Activated CD4-positive, alpha-beta T cell treated with anti-CD3 and anti-CD28 coated beads for 1 hour (primary cell): ENCODE measurements at places on chromosomes 16 and 17.
A peak's percentile ranks its signal among the peaks of the same experiment; 100 is the strongest.

GRCh38 chr16:82649766-82650165, 23.0 kb downstream of the CDH13 start:
- no peak for DNase-seq

DNA sequence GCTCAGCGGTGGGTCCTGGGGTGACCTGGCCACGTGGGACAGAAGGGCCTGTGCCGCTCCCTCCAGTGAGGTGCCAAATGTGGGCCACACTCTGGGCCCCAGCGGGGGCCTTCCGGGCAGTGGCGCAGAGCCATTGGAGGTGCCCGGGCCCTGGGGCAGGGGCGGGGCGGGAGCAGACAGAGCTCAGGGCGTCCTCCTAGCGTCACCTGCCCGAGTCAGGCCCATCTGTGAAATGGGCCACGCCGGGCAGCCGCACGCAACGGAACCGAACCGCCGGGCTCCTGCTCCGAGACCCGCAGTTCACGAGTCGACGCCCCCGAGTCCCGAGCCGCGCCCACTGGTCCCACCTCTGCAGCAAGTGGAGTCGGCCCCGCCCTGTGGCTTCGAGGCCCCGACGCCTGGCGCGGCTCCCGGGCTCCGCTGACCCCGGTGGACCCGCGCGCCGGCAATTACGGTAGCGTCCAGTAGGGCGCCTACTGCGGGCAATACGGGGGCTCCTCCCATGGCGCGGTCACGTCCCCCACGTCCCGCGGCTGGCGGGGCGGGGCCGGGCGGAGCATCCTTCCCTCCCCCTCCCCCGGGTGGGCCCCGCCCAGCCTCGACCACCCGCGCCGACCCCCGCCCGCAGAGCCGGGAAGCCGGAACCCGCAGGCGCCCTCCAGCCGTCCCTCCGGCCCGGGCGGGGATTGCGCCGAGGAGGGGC, 1.9 kb downstream of the SLC16A3 start:
- no peak for DNase-seq

- no peak for DNase-seq
Measured at GRCh38 chr17:45130681-45131615, 1.4 kb downstream of the PLCD3 start.

- DNase-seq, result no peak
Measured at GRCh38 chr17:82602986-82603710, 45.1 kb downstream of the WDR45B start.

DNA sequence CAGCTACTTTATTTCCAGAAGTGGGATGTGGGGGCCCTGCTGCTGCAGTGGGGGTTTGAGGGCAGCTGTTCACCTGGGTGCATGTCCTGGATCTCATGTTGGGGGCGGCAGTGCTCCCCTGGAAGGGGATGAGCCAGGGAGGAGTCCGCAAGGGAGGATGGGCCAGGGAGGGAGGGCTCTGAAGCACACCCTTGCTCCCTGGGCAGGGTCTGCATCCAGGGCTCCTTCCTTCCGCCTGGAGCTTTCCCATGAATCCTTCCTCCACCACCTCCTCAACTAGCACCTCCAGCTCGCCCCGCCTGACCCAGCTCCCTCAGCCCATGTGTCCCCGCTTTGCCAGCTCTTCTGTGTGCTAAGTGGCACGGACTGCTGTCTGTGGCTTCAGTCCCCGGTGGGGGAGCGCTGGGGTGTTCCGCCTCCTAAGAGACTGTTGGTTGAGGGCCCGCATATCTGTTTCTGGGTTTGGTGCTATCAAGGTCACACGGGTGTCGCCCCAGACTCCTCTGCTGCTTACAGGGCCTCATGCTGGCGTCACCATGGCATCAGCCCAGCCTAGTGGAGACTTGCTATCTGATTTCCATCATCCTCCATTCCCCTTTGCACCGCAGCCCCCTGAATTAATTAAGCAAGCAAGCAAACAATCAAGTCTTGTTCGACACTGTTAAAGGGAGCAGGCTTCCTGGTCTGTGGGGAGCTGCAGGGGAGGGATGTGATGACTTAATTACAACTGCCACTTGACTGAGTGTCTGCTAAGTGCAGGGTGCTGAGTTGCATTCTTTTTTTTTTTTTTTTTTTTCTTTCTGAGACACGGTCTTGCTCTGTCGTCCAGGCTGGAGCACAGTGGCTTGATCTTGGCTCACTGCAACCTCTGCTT, 71.8 kb downstream of the PRKCA start:
- peak; percentile 18 for DNase-seq

- DNase-seq, result no peak
Measured at GRCh38 chr17:50079334-50080095, 15.6 kb upstream of the PDK2 start.

DNA sequence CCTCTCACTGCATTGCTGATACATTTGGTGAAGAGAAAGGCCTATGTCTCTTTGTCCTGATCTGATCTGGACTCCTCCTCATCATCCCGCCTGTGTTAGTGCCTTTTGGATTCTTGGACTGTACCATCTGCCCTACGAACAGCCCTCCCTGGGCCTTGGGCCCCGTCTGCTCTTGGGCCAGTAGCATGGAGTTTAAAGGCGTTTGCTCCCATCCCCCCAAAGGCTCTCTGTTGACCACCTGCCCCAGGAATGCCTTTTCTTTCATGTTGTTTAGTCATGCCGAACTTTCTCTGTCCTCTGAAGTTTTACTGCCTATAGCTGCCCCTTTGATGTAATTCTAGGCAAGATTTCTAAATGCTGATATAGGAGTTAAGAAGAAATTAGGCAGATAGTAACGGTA, 30.9 kb upstream of the MEAK7 start:
- DNase-seq, result no peak

DNA sequence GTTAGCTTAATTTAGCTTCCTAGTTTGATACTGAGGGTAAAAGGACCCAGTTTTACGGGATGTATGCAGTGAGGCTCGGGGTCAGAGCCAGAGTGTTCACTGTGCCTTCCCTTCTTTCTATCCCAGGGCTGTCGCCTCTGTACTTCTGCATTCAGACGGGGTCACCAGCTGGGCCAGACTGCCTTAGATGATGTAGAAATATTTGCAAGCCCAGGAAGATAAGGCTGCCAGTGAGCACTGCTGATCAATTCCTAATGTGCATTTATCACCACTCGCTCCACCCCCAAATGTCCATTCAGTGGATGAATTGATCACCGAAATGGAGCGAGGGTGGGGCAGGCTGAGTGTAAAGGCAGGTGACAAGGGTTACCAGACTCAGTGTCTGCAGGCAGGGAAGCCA, 9.1 kb downstream of the SHISA6 start:
- no peak for DNase-seq

DNA sequence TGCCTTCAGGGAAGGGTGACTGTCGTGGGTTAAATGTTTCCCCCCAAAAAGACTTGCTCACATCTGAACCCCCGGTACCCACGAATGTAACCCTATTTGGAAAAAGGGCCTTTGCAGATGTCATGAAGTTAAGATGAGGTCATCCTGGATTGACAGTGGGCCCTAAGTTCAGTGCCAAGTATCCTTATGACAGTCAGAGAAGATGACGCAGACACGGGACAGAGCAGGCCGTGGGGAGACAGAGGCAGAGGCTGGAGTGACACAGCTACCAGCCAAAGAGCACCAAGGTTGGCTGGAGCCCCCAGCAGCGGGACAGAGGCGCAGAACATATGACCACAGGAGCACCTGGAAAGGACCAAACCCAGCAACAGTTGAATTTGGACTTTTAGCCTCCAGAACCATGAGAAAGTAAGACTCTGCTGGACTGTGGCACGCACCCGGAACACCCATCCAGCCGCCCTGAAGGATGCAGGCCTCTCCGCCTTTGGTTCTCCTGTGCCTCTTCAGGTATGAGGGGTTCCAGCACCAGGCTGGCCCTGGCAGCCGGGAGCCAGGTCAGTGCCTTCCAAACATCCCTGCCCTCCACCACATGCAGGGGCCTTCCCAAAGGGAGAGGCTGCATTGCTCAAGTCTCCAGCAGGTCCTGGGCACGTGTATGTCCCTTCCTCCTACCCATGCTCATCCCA, 104.0 kb downstream of the FOXL1 start:
- no peak for DNase-seq

GRCh38 chr16:19780321-19780720, 62.2 kb downstream of the IQCK start:
- no peak for DNase-seq

DNA sequence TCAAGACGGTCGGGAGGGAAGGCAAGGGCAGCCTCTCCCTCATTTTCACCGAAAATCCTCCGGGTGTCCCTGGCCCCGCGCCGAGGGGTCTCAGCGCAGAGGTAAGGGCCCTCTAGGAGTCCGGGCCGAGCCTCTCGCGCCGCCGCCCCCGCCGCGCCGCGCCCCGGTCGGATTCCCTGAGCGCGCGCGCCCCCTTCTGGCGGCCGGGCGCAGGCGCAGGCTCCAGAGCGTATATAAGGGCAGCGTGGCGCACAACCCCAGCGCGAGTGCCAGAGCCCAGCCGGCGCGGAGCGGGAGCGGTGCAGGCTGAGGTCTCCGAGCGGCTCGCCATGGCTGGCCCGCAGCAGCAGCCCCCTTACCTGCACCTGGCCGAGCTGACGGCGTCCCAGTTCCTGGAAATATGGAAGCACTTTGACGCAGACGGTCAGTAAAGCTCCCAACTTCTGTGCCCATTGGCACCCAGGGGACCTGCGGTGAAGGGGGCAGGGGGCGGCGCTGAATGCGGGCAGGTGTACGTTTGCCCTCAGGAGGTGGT, at the start of gene CALB2:
TSS of gene CALB2 (plus strand) at position 260 of the 535 bp plus-strand sequence. CDS start at position 330, 70 bp downstream.
- peak; percentile 33 for DNase-seq

GRCh38 chr17:61196302-61196704, 203.3 kb upstream of the TBX2 start:
- no peak for DNase-seq

GRCh38 chr17:75228847-75229246, 23.4 kb downstream of the NUP85 start:
- no peak for DNase-seq

DNA sequence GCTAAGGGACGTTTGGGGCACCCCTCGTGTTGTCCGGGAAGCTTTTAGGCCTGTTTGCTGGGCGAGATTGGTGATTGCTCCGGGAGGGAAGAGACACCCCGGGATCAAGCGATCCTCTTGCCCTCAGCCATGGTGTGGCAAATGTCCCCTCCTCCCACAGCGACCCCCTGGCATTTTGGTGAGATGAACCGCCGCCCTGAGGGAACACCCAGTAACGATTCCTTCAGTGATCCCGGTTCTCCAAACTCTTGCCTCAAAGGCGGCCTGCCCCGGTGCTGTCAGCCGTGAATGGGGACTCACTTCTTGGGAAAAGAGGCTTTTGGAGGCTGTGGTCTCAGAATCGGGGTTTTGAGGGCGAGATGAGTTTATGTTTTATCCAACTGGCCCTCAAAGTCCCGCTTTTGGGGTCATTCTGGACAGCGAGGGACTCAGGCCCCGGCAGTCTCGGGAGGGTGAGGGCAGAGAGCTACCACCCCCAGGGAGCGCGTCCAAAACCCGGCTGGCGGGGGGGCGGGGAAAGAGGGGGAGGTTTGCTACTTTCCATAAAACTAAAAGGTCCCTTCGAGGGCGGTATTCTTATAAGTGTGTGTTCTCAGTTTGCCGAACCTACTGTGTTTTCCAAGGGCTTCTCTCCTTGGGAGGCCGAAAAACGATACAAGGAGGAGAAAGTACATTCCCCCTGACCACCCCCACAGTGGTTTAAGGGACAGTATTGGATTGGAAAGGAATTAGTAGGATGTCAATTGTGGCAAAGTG, 232.7 kb downstream of the MRTFB start:
- no peak for DNase-seq

DNA sequence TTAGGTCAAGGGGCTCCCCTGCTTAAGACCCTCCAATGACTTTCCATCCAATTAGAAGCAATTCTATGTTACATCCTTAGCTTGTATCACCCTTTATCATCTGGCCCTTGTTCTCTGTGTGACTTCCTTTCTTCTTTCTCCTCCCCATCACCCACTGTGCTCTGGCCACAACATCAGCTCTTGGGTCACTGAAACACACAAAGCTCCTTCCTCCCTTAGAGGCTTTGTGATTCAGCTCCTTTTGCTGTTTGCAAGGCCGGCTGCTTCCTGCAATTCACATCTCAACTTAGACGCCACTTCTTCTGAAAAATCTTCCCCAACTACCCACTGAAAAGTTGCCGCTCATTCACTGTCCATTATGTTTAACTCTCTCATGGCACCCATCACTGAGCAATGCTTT, 130.9 kb upstream of the CACNG3 start:
- DNase-seq, result no peak

DNA sequence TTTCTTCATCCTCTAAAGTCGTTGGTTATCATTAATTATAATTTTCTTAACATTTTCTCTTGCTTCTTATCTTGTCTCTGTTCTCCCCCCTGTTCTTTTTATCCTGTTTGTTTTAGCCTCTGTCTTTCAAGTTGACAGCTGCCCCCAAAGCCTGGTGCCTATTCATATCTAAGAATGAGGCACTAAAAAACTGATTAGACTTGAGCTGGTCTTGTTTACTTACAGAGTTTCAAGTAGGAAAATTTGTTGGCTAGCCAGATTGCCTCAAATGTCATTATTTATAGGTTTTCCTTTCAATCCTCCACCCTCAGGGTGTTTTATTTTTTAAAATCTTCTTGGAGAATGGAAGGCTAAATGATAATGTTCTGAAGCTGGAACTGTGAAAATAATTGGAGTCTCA, 236.0 kb downstream of the UTP18 start:
- DNase-seq, result no peak
